NCI-H1105 (cell line): ENCODE measurements at places on chromosomes 2 and 18.
A peak's percentile ranks its signal among the peaks of the same experiment; 100 is the strongest.

GRCh38 chr2:10594011-10594410, 95.8 kb downstream of the NOL10 start:
- DNase-seq: no peak

DNA sequence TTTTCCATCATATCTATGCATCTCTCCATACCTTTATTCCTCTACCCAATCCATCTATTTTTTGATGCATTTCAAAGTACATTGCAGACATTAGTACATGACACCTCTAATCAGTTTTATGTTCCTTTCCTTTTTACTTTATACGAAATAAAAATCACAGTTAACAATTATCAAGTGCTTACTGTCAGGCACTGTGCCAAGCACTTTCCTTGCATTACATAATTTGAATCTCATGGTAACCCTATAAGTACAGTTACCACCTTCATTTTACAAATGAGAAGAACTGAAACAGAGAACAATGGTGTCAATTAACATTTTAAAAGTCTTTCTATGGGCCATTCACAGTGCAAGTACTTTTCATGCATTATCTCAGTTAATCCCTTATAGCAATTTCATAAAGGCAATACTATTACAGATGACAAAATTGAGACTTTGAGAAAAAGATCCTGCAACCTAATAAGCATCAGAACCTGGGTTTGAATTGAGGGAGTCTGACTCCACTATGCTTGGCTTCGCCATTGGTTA, 544.4 kb upstream of the TNP1 start:
- no peak for DNase-seq

DNA sequence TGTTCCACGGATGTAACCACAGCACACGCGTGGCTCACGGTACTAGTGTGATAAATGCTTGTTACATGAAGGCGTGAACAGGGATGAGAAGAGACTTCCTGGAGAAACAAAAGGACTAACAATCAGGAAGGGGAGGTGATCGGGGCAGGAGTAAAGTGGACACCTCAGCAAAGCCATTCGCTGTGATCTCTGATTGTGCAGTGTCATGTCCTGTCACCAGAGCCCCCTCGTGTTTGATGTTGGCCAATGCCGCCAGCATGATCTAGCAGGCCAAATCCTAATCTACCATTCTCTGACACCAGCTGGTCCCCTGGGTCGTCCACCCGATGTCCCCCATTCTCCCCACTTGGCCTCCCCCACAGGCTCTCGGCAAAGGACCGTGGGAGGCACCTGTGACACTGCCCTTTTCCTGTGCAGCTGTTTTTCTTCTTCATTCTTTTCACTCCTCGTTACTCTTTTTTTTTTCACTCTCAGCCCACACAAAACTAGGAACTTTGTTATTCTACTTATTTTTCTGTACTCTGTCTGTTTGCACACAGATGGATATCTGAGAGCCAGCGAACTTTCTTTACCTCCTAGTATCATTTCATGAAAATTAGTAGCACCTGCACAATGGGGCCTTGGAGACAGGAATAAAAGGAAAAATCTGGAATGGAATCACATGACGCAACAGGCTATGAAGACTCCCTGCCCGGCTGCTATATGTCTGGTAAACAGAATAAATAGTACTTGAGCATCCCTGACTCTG, 146.8 kb downstream of the TGIF1 start:
- DNase-seq: no peak

- DNase-seq: no peak
These were observed 48.7 kb upstream of the TANK start for GRCh38 chr2:161111531-161111930.

DNA sequence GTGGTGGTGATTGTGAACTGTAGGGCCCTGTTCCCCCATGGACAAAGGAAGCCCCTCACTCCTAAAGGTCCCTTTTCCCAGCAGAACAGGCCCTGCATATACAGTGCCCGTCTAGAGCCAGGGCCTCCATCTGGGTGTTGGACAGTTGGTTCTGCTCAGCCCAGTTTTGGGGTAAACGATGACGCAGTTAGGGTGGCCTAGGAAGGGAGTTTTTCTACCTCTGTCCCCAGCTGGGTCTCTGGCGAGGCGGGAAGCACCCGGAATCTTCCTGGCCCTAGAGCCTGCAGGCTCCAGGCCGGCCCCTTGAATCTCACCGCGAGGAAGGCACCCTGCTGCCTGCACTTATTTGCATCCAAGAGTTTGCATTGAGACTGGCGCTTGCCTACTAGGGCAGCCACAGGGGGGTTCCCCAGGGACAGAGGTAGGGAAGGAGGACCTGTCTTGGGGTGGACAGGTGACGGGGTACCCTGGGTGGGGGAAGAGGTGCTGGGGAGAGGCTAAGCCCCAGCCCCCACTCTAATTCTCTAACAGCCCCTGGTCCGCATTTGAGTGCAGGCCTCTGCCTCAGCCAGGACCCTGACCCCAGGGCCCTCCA, 529 bp upstream of the MTA3 start:
- peak; percentile 1 for DNase-seq

DNA sequence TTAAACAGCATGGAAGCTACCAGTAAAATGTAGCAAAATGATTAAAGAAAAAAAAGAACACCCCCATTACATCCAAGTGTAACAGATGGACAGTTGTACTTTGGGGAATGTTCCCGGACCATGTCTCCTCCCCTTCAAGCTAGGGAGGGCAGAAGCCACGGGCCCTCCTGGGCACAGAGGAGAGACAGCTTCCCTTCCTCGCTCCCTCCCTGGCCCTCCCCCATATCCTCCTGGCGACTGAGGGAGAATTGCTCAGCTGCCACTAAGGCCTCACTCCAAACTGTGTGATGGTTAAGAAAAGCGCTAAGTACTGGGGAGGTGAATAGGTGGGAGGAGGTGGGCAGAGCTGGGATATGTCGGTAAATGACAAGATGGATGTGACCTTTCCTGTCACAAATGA, 358.0 kb downstream of the HRH4 start:
- DNase-seq: no peak

DNA sequence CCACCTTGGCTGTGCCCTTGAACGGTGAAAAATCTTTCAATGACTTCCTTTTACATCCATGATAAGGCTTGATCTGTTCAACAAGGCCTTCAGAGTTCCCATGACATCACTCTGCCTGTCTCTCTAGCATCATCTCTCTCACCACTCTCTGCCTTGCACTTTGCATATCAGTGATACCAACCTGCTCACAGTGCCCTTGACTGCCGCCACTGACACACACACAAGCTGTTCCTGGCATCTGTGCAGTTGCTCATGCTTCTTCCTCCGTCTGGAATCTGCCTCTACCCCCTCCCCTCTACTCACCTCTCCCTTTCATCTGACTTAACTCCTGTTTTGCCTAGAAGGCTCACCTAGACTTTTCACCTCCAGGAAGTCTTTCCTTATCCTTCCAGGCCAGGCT, 79.1 kb upstream of the SEC11C start:
- DNase-seq: no peak

- DNase-seq: no peak
These were observed 41.8 kb downstream of the CDH7 start for GRCh38 chr18:65792456-65793074.

GRCh38 chr2:21620771-21621170, 497.0 kb downstream of the TDRD15 start:
- DNase-seq: no peak
